Mesangial cell (primary cell): ENCODE measurements at places on chromosomes 3 and 15. TPM values are rescaled to one million over a fixed set of nuclear protein-coding genes. Genes with fewer than 3 reads are reported as not detected.

GOLGA6B gene
- total RNA-seq, result not detected in 2 replicates

CPLX3 gene
- not detected in 2 replicates for total RNA-seq

POTEB3 gene
- total RNA-seq, result not detected in 2 replicates

CRBN gene
- total RNA-seq, result 18.6 and 37.0 TPM in 2 replicates

SLC12A8 gene
- total RNA-seq, result 11.6 and 25.9 TPM in 2 replicates

TXNRD3 gene
- total RNA-seq, result 7.7 and 11.5 TPM in 2 replicates

CHDH gene
- total RNA-seq, result 1.5 and 2.0 TPM in 2 replicates

TMEM207 gene
- not detected in 2 replicates for total RNA-seq

TLR9 gene
- total RNA-seq, result not detected in 2 replicates

FBLN2 gene
- total RNA-seq, result 5.9 and 24.3 TPM in 2 replicates

AADACL2 gene
- total RNA-seq, result not detected in 2 replicates

ACSBG1 gene
- total RNA-seq, result 0.16 and 0.51 TPM in 2 replicates

KCNMB2 gene
- total RNA-seq, result 0.13 TPM in 1 of 2 replicates, not detected in the other

OXSR1 gene
- 20.2 and 31.4 TPM in 2 replicates for total RNA-seq

EPHA6 gene
- total RNA-seq, result 2.7 TPM in 1 of 2 replicates, not detected in the other

ARNT2 gene
- 7.0 and 17.0 TPM in 2 replicates for total RNA-seq

TPM1 gene
- 471 and 745 TPM in 2 replicates for total RNA-seq

AGBL1 gene
- total RNA-seq, result not detected in 2 replicates

GOLGA6L7 gene
- not detected in 2 replicates for total RNA-seq

RARB gene
- 2.8 and 10.1 TPM in 2 replicates for total RNA-seq

GDPGP1 gene
- 7.9 and 8.1 TPM in 2 replicates for total RNA-seq

PIF1 gene
- total RNA-seq, result 4.1 and 36.7 TPM in 2 replicates

CCDC39 gene
- under 0.01 TPM in 1 of 2 replicates, not detected in the other for total RNA-seq

EFCC1 gene
- total RNA-seq, result not detected in 2 replicates

ZNF592 gene
- total RNA-seq, result 10.1 and 17.0 TPM in 2 replicates

WDR82 gene
- total RNA-seq, result 44.3 and 47.2 TPM in 2 replicates

ATXN7 gene
- 4.7 and 8.1 TPM in 2 replicates for total RNA-seq

KLF15 gene
- total RNA-seq, result 0.33 and 0.38 TPM in 2 replicates

TNNC1 gene
- total RNA-seq, result 0.49 and 3.0 TPM in 2 replicates

ALDH1L1 gene
- total RNA-seq, result 0.25 and 0.49 TPM in 2 replicates

SPINK8 gene
- total RNA-seq, result not detected in 2 replicates

CPNE4 gene
- 0.16 TPM in 1 of 2 replicates, not detected in the other for total RNA-seq

BCHE gene
- total RNA-seq, result 0.89 and 1.1 TPM in 2 replicates

FAM174B gene
- total RNA-seq, result 1.3 and 2.8 TPM in 2 replicates

ITPKA gene
- 5.4 and 8.4 TPM in 2 replicates for total RNA-seq

DOCK3 gene
- 0.13 and 0.16 TPM in 2 replicates for total RNA-seq

THSD4 gene
- total RNA-seq, result 35.8 and 51.3 TPM in 2 replicates

CATSPER2 gene
- 0.25 and 0.33 TPM in 2 replicates for total RNA-seq

GRK7 gene
- total RNA-seq, result not detected in 2 replicates

CIDEC gene
- total RNA-seq, result 0.13 TPM in 1 of 2 replicates, not detected in the other
